Karpas-422 (cell line): ENCODE measurements at places on chromosomes 4 and X. TPM values are rescaled to one million over a fixed set of nuclear protein-coding genes. Genes with fewer than 3 reads are reported as not detected.
A peak's percentile ranks its signal among the peaks of the same experiment; 100 is the strongest.

DNA sequence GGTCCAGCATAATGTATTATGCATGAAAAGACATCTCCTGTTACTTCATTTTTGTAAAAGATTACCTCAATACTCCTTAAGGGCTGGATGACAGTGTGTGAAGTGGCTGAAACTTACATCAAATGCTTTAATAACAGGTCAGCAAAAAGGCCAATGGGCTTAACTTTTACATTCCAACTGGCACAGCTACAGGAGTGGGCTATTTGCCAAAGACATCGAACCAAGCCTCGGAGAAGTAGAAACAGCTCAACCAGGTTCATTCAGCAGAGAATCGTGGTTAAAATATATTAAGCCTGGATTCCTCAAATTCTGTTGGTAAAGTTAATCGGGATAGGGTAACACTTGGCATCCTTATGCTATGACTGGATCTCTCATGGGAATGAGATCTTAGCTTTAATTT is 639.7 kb downstream of the TRIML1 start:
- no peaks in the 10 kb centered on the region for H3K36me3 ChIP-seq
- no peak overlapping the region for H3K27ac ChIP-seq
- H3K4me3 ChIP-seq, result no peak overlapping the region
- no peak for DNase-seq
- peaks cover 6% of the 10 kb centered on the region; the same call in 1 of the 2 replicates for H3K4me1 ChIP-seq
- no peaks in the 10 kb centered on the region for H3K27me3 ChIP-seq

GRCh38 chr4:153039542-153040185 is 103.5 kb downstream of the FHDC1 start:
- no peaks in the 10 kb centered on the region for H3K36me3 ChIP-seq
- no peaks in the 10 kb centered on the region for H3K27me3 ChIP-seq
- no peak for DNase-seq
- H3K27ac ChIP-seq, result no peak overlapping the region
- H3K4me3 ChIP-seq, result no peak overlapping the region

DNA sequence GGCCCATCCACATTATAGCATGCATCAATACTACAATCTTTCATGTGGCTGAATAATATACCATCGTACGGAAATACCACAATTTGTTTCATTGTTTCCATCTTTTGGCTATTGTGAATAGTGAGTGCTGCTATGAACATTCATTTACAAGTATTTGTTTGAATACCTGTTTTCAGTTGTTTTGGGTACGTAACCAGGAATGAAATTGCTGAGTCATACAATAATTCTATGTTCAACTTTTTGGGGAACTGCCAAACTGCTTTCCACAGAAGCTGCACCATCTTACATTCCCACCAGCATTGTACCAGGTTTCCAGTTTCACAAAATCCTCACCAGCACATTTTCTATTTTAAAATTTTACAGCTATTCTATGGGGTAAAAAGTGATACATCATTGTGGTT is 28.5 kb upstream of the MANBA start:
- H3K4me1 ChIP-seq, result no peaks in the 10 kb centered on the region
- no peaks in the 10 kb centered on the region for H3K27me3 ChIP-seq
- 0 out of 2 replicates have a peak, but pooled peaks cover 8% of the 10 kb centered on the region for H3K36me3 ChIP-seq
- no peak for DNase-seq
- no peak overlapping the region; the same call in 1 of the 2 replicates for H3K27ac ChIP-seq

Gene ATP5ME
- total RNA-seq, result 334 and 357 TPM in 2 replicates

- no peak overlapping the region for H3K27ac ChIP-seq
- no peaks in the 10 kb centered on the region for H3K36me3 ChIP-seq
- no peaks in the 10 kb centered on the region for H3K27me3 ChIP-seq
Measured at GRCh38 chrX:39516427-39516841, 581.3 kb downstream of the BCOR start.

Gene GPRASP3
- total RNA-seq, result 0.32 and 0.56 TPM in 2 replicates

- H3K27ac ChIP-seq, result no peak overlapping the region
- H3K27me3 ChIP-seq, result no peaks in the 10 kb centered on the region
- no peak for DNase-seq
- no peaks in the 10 kb centered on the region for H3K4me1 ChIP-seq
Measured at GRCh38 chr4:114093221-114093715, 113.8 kb upstream of the ARSJ start.

GRCh38 chr4:183145773-183146172 is 46.7 kb downstream of the WWC2 start:
- no peaks in the 10 kb centered on the region for H3K27me3 ChIP-seq
- no peaks in the 10 kb centered on the region for H3K36me3 ChIP-seq
- no peak overlapping the region for H3K4me3 ChIP-seq
- H3K4me1 ChIP-seq, result no peaks in the 10 kb centered on the region
- H3K27ac ChIP-seq, result no peak overlapping the region

Gene SOX3
- total RNA-seq, result not detected in 2 replicates

- H3K36me3 ChIP-seq, result no peaks in the 10 kb centered on the region
- H3K4me1 ChIP-seq, result no peaks in the 10 kb centered on the region
- H3K4me3 ChIP-seq, result no peak overlapping the region
- H3K27me3 ChIP-seq, result no peaks in the 10 kb centered on the region
- no peak for DNase-seq
Measured at GRCh38 chr4:79014230-79014629, 75.0 kb upstream of the PAQR3 start.

DNA sequence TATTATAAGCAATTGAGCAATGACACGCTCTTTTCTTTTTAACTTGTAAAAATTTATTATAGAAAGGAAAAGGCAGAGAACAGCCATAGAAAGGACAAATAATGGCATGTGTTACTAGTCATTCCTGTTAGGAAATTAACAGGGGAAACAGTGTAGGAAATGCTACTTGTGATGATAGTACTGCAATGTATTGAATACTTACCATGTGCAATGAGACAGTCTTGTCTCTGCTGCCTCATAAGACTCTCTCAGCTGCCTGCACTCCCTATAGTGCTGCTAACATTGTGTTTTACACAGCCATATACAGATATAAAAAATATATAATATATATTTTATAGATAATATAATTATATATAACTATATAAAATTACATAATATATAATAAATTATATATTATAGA is 62.3 kb upstream of the SHOX start:
- no peaks in the 10 kb centered on the region for H3K36me3 ChIP-seq
- no peak overlapping the region for H3K27ac ChIP-seq
- H3K4me1 ChIP-seq, result no peaks in the 10 kb centered on the region
- H3K27me3 ChIP-seq, result no peaks in the 10 kb centered on the region

Gene VEGFC
- not detected in 2 replicates for total RNA-seq

- no peak for DNase-seq
- no peak overlapping the region for H3K4me3 ChIP-seq
- no peaks in the 10 kb centered on the region for H3K27me3 ChIP-seq
Measured at GRCh38 chr4:102543030-102543928, 42.1 kb downstream of the NFKB1 start.

Gene DCAF12L1
- total RNA-seq, result not detected in 2 replicates

Gene KCND1
- total RNA-seq, result 2.2 and 2.6 TPM in 2 replicates

DNA sequence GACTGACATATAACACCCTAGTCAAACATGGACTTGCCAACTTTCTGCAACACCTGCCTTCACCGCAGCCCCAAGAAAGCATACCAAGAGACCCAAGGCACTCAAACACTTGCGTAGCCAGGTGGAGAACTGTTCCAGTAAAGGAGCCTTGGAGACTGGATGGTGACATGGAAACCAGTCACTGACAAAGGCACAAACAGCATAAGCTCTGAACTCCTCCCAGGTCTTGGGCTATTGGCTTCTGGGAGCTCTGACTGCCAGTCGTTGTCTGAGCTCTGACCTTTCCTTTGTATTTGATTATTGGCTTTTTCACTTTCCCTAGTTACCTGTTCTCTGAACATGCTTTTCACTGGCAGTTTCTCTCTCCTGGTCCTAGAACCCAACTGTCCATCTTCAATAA is 38.3 kb downstream of the ARAP2 start:
- H3K27ac ChIP-seq, result no peak overlapping the region
- no peaks in the 10 kb centered on the region for H3K27me3 ChIP-seq
- no peak overlapping the region for H3K4me3 ChIP-seq
- DNase-seq, result no peak
- no peaks in the 10 kb centered on the region for H3K4me1 ChIP-seq

DNA sequence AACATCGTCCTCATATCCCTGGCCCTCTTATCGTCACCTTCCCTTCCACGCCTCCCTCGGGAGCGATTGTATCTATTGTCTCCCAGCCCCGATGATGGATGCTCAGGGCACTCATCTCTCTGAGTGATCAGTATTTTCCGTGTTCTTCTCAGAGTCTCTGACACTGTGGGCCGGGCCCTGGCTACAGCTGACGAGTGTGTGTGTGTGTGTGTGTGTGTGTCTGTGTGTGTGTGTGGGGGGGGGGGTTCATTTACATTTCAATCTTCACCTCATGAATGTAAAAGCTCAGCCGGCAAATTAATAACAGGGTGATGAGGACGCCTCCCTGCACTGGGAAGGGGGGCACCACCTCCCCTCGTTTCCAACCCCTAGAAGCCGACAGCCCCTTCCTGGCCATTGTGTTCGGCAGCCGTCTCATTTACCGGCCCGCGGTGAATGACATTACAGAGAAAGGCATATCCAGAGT is 159.5 kb downstream of the SHOX start:
- no peak overlapping the region for H3K27ac ChIP-seq
- no peaks in the 10 kb centered on the region for H3K36me3 ChIP-seq
- DNase-seq, result no peak
- H3K4me1 ChIP-seq, result no peaks in the 10 kb centered on the region

Gene LNX1
- not detected in 2 replicates for total RNA-seq

Gene ARAF
- 16.4 and 16.5 TPM in 2 replicates for total RNA-seq

- no peaks in the 10 kb centered on the region for H3K27me3 ChIP-seq
- no peaks in the 10 kb centered on the region for H3K36me3 ChIP-seq
- no peak overlapping the region for H3K4me3 ChIP-seq
- no peak for DNase-seq
- H3K27ac ChIP-seq, result peak overlapping the region; percentile 89
- peaks cover 82% of the 10 kb centered on the region for H3K4me1 ChIP-seq
Measured at GRCh38 chr4:140047786-140048185, 106.2 kb downstream of the MAML3 start.

Gene UGT8
- total RNA-seq, result not detected in 2 replicates

GRCh38 chrX:9757366-9757765 is 8.3 kb downstream of the GPR143 start:
- no peaks in the 10 kb centered on the region for H3K4me1 ChIP-seq
- H3K36me3 ChIP-seq, result no peaks in the 10 kb centered on the region
- H3K4me3 ChIP-seq, result no peak overlapping the region
- no peaks in the 10 kb centered on the region for H3K27me3 ChIP-seq
- no peak overlapping the region for H3K27ac ChIP-seq

- H3K27me3 ChIP-seq, result no peaks in the 10 kb centered on the region
- no peak for DNase-seq
- H3K4me3 ChIP-seq, result no peak overlapping the region
- H3K27ac ChIP-seq, result no peak overlapping the region
- no peaks in the 10 kb centered on the region for H3K4me1 ChIP-seq
Measured at GRCh38 chr4:183746305-183747229, 87.5 kb downstream of the TRAPPC11 start.

GRCh38 chr4:146236216-146236615 is 21.9 kb downstream of the REELD1 start:
- H3K4me3 ChIP-seq, result no peak overlapping the region
- DNase-seq, result no peak
- no peaks in the 10 kb centered on the region for H3K27me3 ChIP-seq
- H3K4me1 ChIP-seq, result no peaks in the 10 kb centered on the region
- no peak overlapping the region for H3K27ac ChIP-seq

DNA sequence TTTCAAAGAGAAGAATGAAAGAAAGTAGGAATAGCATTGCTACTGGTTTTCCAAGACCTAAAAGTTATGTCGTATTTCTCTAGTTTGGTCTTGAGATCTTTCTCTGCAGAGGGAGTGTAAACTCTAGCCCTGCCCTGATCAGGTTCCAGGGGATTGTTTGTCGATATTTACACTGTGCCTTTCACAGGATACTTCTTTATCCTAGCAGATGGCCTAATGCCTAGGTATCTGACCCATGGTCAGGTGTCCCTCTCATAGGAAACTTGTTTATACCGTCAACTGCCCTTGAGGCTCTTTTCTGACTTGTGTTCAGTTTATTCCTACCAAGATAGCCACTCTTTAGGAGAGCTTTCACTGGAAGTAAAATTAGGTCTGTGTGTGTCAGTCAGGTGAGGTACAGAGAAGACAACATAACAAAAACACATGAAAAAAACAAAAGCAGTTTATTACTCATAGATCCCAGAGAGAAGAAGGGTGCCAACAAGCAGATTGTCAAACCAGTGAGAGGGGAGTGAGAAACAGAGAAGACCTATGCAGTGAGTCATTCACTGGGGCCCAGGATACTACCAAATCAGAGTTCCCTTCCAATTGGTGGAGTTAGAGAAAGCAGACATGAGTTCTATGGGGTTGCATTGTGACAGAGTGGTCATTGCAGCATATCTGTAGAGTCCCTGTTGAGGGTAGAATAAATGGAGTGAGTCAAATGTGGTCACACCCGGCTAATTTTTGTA is 40.6 kb upstream of the THOC2 start:
- no peak overlapping the region for H3K4me3 ChIP-seq
- no peaks in the 10 kb centered on the region for H3K4me1 ChIP-seq

DNA sequence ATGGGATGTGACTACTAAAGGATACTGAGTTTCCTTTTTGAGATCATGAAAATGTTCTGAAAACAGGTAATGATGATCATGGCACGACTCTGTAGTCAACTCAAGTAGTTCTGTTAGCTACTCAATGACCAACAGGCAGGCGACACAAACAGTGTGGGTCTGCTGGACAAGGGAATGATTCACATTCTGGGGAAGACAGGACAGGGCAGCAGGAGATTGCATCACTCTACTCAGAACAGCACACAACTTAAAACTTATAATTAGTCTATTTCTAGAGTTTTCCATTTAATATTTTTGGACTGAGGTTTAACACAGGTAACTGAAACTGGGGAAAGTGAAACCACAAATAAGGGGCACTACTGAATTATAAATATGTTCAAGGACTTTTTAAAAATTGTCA is 365.2 kb downstream of the PRDM5 start:
- no peak overlapping the region for H3K27ac ChIP-seq
- H3K27me3 ChIP-seq, result no peaks in the 10 kb centered on the region
- no peaks in the 10 kb centered on the region for H3K4me1 ChIP-seq
- no peaks in the 10 kb centered on the region for H3K36me3 ChIP-seq

Gene CABS1
- total RNA-seq, result not detected in 2 replicates

DNA sequence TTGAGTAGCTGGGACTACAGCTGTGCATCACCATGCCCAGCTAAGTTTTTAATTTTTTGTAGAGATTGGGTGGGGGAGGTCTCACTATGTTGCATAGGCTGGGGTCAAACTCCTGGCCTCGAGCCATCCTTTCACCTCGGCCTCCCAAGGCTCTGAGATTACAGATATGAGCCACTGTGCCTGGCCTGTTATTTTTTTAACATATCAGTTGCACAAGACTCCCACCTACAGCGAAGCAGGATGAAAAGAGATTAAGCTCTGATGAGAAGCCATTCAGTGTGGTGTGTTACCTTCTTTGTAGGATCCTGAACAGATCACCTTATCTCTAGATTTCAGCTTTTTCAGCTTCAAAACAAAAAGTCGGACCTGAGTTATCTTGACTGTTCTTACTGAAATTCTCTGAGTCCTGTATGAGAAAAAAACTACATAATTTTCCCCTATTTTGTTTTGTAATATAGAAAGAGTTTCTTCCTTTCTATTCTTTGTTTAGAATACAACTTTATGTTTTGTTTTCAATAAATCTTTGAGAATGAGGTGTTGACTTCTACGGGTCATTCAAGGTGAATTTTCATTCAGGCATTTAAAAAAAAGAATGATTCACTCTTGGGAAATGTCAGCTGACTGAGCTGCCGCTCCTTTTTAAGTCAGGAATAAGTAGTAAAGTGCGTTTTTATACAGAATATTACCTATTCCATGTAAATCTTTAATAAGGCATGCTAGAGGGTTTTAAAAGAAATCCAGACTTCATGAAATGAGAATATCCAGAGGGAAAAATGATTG is 134.6 kb downstream of the ARSF start:
- H3K27ac ChIP-seq, result no peak overlapping the region
- H3K27me3 ChIP-seq, result no peaks in the 10 kb centered on the region
- H3K4me1 ChIP-seq, result no peaks in the 10 kb centered on the region

Gene XKRX
- total RNA-seq, result not detected in 2 replicates

Gene UGDH
- 10.3 and 10.9 TPM in 2 replicates for total RNA-seq

GRCh38 chr4:157607996-157608395 is 387.5 kb downstream of the GRIA2 start:
- no peak overlapping the region for H3K27ac ChIP-seq
- H3K4me3 ChIP-seq, result no peak overlapping the region
- no peaks in the 10 kb centered on the region for H3K36me3 ChIP-seq
- no peaks in the 10 kb centered on the region for H3K27me3 ChIP-seq
